ENCODE measurements at places on chromosomes 7 and 10.
A peak's percentile ranks its signal among the peaks of the same experiment; 100 is the strongest.

DNA sequence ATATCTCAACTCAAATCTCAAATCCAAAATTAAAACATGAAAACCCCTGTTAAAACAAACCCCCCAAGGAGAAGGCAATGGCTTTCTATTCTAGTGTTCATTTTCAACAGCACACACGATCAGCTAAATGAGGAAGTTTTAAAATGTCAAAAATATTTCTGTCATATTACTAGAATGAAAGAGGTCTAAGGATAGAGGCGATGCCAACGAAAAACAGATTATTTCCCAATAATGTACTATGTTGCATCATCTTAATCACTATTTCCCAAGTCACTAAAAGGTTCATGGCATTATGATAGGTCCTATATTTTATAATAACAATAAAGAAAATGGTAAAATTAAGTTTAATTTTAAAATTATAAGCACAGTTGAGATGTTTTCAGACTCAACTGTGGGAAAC is 10.1 kb downstream of the CNOT4 start:
- no peak for DNase-seq

- no peak for DNase-seq
Observed at GRCh38 chr7:118076564-118076963, 107.4 kb upstream of the LSM8 start.

- no peak for DNase-seq
Observed at GRCh38 chr7:34087892-34088891, 182.9 kb downstream of the BMPER start.

DNA sequence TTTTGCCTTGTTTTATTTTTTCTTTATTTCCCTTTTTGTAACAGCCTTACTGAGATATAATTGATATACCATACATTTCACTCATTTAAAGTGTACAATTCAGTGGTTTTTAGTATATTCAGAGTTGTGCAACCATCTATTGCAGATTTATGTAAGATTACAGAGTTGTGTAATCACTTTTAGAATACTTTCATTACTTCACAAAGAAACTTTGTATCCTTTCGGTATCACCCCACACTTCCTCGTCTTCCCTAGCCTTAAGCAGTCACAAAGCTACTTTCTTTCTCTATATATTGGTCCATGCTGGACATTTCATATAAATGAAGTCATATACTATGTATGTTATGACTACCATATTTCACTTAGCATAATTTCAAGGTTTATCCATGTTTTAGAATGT is 74.6 kb downstream of the ATRNL1 start:
- no peak for DNase-seq

DNA sequence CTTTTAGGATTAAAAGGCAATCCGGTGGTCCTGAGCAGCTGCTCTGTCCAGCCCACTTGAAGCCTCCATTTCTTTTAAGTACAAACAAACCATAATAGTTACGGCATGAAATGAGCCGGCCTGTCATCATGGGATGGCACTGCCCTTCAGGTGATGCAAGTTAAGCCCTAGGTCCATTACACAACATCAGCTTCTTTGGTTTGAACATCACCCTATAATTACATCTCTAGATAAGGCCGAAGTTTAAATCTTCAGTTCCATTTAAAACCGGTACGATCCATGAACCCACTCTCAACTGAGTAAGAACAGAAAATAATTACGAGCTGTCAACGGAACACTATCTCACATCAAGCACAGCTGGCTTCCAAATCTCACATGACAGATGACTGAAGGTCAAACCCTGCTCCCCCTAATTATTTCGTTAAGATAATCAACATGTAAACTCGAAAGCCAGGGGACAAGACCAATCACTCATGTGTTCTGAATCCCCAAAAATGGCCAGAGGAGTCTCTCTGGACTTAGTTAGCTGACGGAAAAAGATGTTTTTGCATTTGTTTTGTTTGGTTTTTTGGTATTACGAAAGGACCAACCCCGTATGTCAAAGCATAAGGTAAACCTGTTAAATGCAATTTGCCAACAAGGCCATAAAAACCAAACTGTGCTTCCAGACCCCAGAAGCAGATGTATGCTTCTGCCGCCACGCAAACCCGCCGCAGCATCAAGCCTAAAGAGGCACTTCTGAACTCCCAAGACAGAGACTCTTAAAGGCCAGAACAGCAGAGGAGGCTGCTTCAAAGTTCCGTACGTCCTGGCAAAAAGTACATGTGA is 10.8 kb downstream of the GNA12 start:
- DNase-seq = no peak

- no peak for DNase-seq
Observed at GRCh38 chr7:17937506-17938120, 2.7 kb downstream of the SNX13 start.

DNA sequence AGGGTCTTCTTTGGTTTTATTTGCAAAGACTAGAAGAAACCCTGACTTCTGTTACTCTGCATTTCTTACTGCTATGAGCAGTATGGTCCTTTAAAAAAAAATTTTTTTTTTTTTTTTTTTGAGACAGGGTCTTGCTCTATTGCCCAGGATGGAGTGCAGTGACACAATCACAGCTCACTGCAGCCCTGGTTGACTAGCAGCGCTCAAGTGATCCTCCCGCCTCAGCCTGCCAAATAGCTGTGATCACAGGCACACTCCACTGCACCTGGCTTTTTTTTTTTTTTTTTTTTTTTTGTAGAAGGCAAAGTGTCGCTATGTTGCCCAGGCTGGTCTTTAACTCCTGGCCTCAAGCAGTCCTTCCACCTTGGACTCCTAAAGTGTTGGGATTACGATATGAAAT is 17.4 kb downstream of the CNNM2 start:
- DNase-seq = no peak

GRCh38 chr7:140229591-140230515 is 53.1 kb upstream of the KDM7A start:
- DNase-seq = peak; percentile 96

GRCh38 chr7:42253316-42253715 is 16.3 kb upstream of the GLI3 start:
- no peak for DNase-seq

DNA sequence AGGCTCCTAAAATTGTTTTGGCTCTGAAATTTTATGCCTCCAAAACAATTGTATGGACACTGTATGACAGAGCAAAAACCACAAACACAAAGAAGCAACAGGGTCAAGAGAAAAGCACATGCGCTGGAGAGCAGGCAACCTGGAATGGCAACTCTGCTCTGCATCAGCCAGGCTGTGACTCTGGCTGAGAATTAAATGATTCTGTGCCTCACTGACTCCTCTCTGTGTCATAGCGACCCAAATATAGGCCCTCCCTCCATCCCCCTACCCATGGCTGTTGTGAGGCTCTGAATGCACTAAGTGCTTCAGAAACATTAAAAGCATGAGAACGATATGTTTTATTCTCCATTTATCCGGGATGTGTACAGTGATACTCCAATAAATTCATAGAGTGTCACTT is 24.9 kb upstream of the NEBL start:
- DNase-seq = no peak

- DNase-seq = no peak
Observed at GRCh38 chr7:116951366-116952292, 1.7 kb upstream of the ST7 start.

- no peak for DNase-seq
Observed at GRCh38 chr10:60465801-60466200, 76.1 kb upstream of the ANK3 start.

DNA sequence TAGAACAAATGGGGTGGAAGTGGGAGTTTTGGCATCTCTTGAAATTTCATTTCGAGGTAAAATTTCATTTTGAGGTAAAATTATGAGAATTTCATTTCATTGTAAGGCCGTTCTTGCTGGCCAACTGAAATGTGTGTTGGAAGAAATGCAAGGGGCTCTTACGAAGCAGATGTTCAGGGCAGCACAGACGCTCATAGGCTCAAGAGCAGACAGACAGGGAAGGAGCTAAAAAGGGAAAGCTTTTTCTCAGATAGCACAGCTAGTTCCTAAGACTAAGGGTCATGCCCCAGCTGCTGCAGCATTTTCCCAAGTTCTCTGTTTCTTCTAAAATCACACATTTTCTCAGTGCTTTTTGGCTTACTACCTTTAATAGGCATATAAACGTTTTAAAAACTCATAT is 65.1 kb upstream of the SFMBT2 start:
- no peak for DNase-seq
